ENCODE measurements at places on chromosomes 6 and 20.

DNA sequence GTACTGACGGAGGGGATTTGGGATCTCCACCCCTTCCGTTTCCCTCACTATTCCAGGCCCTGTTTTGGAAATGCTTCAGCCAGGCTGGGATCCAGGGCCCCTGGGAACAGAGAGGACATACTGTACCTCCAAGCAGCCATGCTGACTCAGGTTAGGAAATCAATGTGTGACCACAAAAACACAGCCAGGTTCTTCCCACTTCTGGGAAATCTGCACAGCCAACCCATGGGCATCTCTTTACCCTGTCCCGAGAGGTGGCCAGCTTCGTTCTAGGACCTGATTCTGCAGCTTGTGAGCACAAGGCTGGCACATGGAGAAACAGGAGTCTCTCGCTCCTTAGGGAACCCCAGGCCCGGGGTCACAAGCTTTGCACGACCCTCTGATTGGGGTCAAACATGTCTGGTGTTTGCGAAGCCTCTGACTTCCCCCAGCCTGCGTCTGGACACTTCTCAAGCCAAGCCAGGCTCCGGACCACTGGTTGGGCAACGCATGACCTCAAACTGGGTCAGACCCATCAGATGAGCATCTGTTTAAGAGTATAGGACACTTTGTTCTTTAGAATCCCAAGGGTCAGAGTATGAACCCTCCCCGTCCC is 8.3 kb upstream of the TTPAL start:
- no peak for DNase-seq

DNA sequence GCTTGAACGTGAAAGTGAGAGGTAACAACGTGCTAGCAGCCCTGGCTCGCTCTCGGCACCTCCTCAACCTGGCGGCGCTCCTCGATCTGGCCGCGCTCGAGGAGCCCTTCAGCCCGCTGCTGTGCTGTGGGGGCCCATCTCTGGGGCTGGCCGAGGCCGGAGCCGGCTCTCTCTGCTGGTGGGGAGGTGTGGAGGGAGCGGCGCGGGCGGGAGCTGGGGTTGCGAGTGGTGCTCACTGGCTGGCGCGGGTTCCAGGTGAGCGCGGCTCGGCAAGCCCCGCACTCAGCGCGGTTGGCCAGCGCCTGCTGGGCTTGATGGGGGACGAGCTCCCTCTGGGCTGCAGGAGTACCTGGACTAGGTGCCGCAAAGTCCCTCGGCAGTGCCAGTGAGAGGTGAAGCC is 52.5 kb upstream of the RPS6KA2 start:
- no peak for DNase-seq

DNA sequence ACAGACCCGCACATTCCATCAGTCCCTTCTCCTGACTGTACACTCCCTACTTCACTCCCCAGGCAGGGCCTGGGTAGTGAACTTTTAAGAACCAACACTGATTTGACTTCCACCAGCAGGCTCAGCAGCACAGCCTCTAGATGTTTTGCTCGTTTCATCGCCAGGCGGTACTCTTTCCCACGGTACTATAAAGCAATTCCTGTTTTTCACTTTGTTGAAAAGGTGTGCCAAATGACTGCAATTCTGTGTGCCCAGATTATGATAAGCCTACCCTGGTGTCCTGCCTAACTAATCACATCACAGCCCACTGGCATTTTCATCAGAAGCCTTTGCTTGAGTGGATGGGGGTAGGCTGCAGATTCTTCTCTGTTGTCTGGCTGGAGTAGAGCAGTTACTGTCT is 12.9 kb upstream of the WTAP start:
- no peak for DNase-seq

DNA sequence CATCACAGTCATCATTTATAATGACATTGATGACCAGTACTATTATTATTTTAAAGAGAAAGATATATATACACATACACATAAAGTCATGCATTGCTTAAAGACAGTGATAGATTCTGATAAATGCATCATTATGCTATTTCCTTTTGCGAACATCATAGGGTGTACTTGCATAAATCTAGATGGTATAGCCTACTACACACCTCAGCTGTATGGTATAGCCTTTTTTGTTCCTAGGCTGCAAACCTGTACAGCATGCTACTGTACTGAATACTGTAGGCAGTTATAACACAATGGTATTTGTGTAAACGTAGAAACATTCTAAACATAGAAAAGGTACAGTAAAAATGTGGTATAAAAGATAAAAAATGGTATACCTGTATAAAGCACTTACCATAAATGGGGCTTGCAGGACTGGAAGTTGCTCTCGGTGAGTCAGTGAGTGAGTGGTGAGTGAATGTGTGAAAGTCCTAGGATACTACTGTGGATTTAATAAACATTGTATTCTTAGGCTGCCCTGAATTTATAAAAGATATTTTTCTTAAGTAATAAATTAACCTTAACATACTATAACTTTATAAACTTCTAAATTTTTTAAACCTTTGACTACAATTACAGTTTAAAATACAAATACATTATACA is 23.9 kb downstream of the QKI start:
- DNase-seq, result no peak

DNA sequence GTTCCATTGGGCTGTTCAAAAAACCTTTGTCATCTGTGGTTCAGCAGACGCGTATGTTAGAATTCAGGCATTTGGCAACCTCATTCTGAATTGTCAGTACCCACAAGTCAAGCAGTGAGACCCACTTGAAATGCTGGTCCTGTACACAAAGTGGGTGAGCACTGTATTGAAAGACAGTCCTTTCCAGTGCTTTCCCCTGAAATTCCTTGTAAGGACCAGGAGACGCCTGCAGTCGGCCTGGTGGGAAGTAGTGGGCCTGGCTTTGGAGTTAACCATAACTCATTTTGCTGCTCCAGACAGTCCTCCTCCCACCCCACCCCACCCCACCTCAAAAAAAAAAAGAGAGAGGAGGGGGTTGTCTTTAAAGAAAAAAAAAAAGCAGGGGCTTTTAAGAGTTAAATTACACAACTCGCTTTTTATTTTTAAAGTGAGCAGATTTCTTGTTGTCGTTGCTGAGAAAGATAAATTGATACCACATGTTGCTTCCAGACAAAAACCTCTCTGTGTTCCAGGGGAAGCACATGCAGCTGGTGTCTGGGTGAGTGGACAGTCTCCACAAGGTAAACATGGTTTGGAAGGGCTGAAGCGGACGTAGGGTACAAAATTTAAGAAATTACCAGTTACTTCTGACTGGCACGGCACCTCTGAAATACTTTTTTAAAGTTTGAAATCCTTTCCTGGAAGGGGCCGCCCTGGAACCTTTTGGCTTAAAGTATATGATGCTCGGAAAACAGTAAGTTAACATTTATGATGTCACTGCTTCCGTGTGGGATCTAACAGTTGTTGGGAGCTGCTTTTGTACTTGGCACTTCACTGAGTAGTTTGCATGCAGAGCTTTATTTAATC is 95.3 kb downstream of the FOXO3 start:
- no peak for DNase-seq

DNA sequence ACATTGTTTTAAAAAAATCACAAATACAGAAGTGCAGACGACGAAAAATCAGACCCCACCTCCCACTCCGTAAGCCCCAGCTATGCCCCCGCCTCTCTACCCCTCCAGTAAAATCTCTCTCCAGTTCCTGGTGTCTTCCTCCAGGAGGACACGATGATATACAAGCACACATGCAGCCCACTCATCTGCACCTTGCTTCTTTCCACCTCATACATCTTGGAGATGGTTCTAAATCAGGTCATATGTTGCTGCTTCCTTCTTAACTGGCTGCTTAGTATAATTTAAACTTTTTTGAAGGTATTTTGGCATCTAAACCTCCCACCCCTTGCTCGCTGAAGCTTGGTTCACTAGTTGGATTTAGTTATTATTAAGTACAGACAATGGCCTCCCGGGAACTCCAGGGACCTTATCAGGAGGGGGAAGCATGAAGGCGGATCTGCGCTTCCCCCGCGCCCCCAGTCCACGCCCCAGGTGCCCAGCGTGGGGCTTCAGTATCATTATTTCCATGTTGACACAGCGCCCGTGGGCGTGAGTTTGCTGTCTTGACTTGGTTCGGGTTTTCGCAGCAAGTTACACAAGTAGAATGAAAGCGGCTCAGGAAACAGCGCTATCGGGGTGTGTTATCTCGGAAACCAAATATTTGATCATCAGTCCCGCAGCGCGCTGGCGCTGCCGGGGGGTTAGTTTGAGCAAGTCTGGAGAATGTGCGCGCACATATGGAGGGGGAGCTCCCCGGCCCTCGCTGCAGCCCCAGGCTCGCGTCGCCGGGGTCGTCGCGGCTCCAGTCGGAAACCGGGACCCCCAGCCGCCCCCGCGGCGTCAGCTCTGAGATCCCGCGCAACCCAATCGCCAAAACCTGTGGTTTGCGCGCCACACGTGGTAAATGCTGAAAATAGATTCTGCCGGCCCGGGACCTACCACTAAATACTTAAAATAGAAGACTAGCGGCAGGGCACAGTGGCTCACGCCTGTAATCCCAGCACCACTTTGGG is 2.3 kb downstream of the BMP7 start:
- DNase-seq, result no peak

GRCh38 chr20:22496817-22497216 is 87.6 kb downstream of the FOXA2 start:
- DNase-seq, result no peak

DNA sequence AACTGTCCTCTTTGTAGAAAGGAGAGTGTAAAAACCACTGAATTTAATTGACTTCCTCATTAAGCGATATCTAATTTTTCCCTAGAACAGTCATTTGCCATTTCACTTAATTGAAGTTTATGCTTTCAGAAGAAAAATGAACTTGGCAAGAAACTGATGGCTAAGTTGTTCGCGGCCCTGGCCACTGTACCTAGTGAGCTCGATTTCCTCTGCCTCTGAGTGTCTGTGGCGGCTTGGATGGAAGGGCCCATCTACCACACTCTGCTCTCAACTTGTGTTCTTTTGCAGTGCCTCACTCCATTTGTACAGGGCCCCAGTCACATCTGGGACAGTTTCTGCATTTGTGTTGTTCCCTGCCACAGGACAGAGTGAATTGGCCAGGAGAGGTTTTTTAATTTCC is 102.9 kb downstream of the BCAS1 start:
- no peak for DNase-seq

DNA sequence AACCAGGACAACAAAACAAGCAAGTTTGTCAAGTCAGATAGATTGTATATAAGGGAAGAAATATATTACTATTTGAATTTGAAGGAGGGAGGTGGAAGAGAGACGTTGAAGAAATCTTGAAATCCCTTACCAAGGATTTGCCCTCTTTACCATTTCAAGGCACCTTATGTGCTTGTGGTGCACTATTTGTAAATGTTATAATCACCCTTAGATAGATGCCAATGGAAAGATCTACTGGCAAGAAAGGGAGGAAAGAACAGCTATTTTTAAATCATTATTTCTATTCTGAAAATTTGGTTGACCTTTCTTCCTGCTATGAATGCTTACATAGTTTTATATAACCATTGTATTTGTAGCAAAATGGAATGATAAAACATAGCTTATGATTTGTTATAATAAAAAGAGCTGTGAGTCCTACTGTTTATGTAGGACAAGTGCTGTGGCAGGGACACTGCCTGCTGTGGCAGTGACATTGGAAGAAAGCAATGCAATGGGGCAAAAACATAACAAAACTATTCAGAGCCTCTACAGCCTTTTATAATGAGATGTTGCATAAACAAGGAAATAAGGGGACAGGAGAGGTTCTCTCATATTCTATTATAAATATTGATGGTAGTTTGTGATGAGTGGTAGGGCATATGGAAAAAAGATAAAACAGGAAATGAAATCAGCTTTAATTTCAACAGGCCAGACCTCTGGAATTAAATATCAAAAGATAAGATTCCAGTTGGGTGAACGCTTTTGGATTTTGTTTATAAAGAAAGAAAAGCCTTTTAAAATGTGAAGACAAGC is 1145.2 kb upstream of the GJE1 start:
- DNase-seq, result no peak

DNA sequence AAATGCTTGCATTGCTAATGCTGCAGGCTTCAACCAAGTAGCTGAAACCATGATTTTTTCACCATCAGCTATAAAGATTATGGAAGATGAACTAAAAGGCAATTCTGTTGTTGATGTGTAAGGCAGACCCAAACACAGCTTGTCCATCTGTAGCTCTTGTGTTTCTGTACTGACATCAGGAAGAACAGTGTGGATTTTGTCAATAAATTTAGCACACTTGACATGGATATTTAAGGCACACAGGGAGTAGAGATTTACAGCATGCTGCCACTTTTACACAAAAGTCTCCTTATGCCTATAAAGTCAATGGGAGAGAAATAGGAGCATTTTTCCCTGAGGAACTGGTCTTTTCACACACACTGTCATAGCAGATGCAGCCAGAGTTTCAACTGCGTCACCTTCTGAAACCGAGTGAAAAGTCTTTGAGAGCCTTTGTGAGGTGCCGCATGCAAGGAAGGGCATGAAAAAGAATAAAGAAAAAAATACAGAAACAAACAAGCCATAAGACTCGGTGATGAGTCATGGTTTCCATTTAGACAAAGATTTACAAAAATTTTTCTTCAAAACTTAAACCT is 261.4 kb upstream of the TFAP2D start:
- no peak for DNase-seq

DNA sequence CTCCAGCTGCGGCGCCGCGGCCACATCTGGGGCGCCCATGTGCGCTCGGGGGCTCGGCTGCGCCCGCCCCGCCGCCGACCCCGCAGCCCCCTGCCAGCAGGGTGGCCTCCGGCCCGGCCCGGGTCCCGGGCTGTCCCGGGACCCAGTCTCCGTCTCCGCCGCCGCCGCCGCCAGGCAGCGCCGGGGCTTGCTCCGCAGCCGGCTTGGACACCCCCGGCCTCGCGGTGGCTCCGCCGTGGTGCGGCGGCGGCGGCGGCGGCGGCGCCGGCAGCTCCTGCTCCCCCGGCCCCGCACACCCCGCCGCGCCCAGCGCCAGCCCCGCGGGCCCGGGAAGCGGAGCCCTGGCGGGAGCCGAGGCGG is 219 bp downstream of the ISM1 start:
- no peak for DNase-seq

GRCh38 chr6:9766240-9766915 is 648.5 kb downstream of the TFAP2A start:
- no peak for DNase-seq

DNA sequence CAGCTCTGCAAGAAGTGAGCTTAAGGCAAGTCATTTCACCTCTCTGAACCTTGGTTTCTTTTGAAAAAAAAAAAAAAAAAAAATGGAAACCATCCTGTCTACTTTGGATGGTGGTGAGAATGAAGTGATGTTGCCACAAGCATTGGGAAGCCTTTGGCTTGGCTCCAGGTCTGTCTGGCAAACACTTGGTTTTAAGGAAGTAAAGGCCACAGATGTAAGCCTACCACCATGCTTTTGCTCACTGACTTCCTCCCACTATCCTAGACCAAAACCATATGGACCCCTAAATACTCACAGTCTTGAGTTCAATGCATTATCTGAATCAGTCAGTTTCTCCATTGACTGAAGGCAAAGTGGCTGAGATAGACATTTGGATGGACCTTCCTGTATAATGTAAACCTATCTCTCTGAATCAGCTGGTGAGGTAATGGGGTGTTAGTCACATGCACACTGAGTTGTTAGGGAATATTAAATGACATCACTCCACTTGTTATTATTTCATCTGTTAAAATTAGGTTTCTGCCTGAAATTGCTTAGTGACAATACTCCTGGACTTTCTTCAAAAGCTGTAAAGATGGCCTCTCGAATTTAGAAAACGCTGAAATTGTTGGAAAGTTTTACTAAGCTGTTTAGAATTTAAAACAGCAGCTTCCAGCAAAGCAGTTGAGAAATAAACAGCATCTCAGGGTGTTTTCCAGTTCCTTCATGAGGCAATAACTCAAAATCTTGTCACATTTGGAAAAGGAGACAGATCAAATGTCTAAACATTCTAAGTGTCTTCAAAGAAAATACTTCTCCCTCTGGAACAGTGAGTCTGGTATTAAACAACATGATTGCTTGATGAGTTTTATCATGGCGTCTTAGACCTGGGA is 833.5 kb downstream of the DHX35 start:
- DNase-seq, result no peak

- no peak for DNase-seq
Measured at GRCh38 chr6:150145830-150146229, 3.0 kb downstream of the PPP1R14C start.
